ENCODE measurements at places on chromosomes 7 and 10. TPM values are rescaled to one million over a fixed set of nuclear protein-coding genes. Genes with fewer than 3 reads are reported as not detected.

The CRPPA gene
- total RNA-seq = 1.3 TPM

The HECW1 gene
- total RNA-seq = 0.62 TPM

The CDHR3 gene
- total RNA-seq = 4.0 TPM

The ANKRD61 gene
- total RNA-seq = 0.44 TPM

The SPDYE16 gene
- 0.12 TPM for total RNA-seq

The GFRA1 gene
- not detected for total RNA-seq

The CUL2 gene
- 38.6 TPM for total RNA-seq

The KCNH2 gene
- 4.4 TPM for total RNA-seq

The ZNF22 gene
- total RNA-seq = 14.9 TPM

The GNGT1 gene
- not detected for total RNA-seq

The OR2A5 gene
- not detected for total RNA-seq

The LCOR gene
- 37.5 TPM for total RNA-seq

Measured in uterine smooth muscle cell (primary cell).